Activated T-helper 17 cell treated with anti-CD3 and anti-CD28 coated beads, Interleukin-2, amount 50 U/mL, for 72 hours (primary cell): ENCODE measurements at places on chromosomes 5 and 9.

DNA sequence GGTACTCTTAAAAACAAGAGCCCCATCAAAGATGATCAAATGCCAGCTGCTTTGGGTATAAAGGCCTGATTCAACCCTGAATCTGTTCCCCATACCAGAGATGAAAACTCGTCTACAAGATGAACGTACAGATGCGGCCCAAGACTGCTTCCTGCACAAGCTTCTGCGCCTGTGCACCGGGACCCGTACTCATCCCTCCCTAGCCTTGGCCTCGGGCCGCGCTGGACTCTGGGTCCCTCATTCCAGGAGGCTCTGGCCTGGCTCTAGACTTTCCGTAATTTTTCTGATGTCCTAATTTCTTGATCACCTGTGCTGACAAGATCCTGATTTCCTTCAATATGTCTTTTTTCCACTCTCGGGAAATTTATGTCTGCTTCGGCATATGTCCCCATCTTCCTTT lies 612.3 kb downstream of the BNC2 start:
- ATAC-seq: no peak

DNA sequence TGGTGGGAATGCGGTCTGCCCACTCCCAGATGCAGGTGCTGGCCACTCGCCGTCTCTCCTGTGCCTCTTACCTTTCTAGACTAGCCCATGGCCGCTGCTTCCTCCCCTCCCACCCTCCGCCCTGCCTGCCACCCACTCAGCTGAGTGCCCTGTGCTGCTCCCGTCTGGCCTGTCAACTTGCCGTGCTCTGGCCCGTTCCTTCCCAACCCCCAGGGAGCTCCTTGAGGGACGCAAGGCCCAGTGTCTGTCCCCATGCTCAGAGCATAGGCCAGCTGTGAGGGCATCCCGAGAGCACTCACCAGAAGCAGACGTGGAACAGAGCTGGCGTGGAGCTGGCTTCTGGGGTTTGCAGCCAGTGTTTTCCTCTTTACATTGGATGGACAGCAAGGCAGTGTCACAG lies 20.2 kb downstream of the HNRNPH1 start:
- no peak for ATAC-seq

DNA sequence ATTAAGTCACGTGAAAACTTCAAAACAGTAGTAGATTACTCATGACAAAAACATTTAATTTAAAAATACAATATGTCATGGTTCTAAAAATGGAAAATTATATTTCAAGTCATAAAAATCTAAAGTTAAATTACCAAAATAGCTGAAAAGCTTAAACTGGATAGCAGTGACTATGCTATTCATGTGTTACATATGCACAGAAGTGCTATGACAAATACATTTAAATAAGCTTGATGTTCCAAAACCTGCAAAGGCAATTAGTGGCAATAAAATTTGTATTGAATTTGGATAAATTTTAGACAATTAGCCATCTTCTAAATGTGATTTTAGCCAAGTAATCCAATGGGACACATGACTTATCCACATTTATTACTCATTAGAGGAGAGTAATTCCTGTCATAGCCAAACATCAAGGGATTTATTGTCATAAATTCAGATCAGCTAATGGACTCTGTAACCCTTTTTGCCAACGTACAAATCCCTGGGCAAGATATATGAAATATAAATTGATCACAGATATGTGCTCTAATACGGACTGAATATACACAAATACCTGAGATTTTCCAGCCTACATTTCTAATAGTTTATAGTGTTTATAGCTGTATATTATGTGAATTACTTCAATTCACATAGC lies 419.4 kb downstream of the ISL1 start:
- ATAC-seq: no peak

- ATAC-seq: no peak
These were observed 6.9 kb upstream of the UBAC1 start for GRCh38 chr9:135968083-135968476.

DNA sequence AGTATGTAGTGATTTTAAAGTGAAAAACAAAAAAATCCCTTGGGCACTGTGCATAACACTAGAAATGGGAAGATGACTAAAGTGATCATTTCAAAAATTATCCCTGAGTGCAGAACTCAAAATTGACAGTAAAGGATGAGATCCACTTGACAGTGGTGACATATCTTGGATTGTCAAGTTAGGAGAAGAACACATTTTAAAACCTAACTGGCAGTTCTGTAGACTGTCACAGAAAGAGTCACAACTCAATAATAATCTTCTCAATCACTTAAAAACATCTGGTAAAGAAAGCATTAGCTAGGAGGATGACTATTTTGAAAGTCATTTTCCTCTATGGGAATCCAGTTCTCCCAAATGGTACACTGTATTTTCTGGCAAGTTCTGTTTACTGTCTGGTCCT lies 127.1 kb downstream of the PIP5K1B start:
- no peak for ATAC-seq

DNA sequence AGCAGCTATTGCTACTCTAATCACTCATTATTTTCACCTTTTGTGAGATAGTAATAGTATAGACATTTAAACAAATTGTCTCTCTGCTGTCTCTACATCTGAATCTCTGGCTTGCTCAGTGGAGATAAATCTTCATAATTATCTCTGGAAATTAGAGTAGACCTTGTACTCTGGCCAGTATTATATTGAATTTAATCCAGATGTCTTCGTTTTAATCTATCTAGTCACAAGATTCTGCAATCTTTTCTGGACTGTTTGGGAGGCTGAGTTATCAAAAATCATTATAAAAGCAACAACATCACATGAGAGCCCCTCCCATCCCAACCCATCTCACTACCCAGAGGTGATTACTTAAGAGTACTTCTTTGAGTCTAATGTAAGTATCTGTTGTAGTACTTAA lies 19.0 kb downstream of the ARHGAP26 start:
- no peak for ATAC-seq

DNA sequence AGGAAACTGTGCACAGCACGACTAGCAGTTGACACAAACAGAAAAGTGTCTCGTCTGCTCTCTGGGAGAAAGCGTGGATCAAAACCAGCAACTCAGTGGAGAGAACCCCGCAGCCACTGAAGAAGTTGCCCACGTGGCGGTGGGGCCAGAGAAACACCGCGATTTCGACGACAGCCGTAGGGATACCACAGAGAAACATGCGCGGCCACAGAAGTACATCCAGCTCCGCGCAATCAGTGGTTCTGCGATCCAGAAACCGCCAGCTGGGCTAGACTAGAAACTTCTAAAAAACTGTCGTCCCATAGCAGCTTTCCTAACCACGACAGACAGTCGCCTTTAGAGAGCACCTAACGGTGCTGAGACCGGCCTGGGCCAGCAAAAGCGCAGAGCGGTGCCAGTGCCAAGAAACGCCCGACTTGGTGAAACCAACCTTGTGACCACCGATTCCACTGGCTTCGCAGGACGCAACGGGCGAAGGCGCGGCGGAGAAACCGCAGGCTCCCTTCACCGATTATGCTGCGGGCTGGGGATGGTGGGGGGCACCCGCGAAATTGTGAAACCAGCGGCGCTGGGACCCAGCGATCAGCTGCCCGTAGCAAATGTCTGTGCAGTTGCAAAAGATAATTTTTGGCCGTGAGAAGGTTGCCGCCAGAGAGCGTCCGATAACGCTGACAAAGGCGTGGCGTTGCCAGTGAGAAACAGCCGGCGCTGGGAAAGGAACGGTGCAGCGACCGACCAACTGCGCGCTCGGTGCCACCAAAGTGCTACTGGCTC lies 2.7 kb upstream of the ANXA2R start:
- peak; percentile 25 for ATAC-seq

DNA sequence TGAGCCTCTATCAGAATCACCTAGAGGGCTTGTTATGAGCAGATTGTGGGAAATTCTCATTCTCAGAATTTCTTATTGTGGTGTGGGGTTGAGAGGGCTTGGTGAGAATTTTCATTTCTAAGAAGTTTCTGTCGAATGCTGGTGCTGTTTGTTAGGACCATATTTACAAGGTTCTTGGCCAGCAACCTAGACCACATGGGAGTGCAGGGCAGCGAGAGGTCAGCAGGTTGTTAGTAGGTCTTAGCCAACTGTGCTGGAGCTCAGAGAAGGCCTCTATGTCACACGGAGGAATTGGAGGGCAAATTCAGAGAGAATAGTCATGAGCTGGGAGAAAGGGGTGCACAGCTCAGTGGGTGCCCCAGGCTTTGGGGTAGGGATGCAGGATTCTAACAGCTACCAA lies 357.0 kb downstream of the LRRC70 start:
- no peak for ATAC-seq

GRCh38 chr5:28542987-28543386 lies 1504.6 kb upstream of the CDH9 start:
- no peak for ATAC-seq

DNA sequence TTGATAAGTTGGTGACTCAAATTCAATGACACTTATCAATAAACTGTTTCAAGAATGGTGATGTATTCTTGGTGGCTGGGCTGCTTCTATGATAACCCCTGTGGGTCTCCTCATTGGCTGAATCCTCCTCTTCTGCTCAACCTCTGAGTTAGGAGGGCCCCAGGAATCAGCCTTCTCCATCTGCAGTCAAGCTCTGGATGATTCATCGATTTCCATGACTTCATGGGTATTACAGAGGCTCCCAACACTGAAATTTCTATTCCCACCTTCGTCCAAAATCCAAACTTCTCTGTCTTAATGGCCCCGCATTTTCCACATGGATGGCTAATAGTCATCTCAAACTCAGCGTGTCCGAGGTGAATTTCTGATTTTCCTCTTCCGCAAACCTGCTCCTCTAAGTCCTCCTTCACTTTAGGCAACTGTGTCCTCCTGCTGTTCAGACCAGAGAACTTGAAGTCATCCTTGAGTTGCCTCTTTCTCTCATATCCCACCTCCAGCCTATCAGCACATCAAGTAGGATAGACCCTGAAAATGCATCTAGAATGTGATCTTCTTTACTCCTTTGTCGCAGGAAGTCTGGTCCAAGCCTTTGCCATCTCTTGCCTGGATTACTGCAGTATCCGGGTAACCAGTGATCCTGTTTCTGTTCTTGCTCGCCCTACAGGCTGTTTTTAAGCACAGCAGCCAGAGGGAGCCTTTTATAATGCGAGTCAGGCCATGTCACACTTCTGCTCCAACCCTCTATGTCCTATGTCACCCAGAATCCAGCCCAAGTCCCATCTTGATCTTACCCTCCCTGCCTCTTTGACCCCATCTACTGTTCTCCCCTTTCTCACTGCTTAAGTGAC lies 41.4 kb upstream of the IL7R start:
- ATAC-seq: peak; percentile 49

GRCh38 chr9:100856238-100856637 lies 172.3 kb upstream of the PLPPR1 start:
- ATAC-seq: no peak

- ATAC-seq: no peak
These were observed 67.4 kb downstream of the RASGRF2 start for GRCh38 chr5:81027481-81028058.

- no peak for ATAC-seq
These were observed 81.8 kb downstream of the ARSB start for GRCh38 chr5:78903353-78903752.

- ATAC-seq: peak; percentile 59
These were observed at the start of gene PRRX2 for GRCh38 chr9:129665389-129665775. Gene PRRX2, plus strand, starts transcription at chr9:129665647. Its CDS starts 221 bp downstream, at chr9:129665868.

DNA sequence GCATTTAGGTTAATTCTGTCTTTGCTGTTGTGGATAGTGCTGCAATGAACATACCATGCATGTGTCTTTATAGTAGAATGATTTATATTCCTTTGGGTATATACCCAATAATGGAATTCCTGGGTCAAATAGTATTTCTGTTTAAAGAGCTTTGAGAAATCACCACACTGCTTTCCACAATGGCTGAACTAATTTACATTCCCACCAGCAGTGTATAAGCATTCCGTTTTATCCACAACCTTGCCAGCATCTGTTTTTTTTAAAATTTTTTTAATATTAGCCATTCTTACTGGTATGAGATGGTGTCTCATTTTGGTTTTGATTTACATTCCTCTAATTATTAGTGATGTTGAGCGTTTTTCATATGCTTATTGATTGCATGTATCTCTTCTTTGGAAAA lies 15.5 kb upstream of the TARS1 start:
- ATAC-seq: no peak

GRCh38 chr5:40689438-40689837 lies 9.7 kb downstream of the PTGER4 start:
- ATAC-seq: peak; percentile 82

GRCh38 chr9:69499959-69500358 lies 172.2 kb downstream of the APBA1 start:
- ATAC-seq: no peak

DNA sequence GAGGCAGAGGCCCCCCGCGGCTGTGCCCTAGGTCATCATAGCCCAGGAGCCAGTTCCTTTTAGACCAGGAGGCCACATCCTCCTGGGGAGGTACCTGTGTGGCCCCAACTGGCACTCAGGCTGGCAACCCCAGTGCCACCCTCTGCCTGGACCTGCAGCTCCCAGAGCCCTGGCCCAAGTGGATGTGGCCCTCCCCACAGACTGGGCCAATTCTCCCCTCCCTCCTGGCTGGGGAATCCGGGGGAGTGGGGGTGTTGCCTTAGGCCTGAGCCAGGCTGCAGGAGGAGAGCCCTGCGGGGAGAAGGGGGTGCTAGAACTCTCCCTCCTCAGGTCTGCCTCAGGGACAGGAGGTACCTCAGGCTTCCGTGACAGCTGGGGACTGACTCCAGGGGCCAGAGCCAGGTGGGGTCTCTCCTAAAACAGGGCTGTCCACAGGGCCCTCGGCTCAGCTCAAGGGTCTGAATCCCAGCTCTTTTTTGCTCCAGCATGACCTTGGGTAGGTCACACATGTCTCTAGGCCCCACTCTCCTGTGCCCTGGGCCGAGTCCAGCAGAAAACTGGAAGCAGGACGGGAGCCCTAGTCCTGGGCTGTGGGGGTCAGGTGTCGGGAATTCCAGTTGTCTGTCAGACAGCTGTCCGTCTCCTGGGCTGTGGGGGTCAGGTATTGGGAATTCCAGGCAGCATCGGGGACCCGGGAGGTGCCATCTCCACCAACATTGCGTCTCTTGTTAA lies 9.6 kb downstream of the DNLZ start:
- ATAC-seq: no peak

DNA sequence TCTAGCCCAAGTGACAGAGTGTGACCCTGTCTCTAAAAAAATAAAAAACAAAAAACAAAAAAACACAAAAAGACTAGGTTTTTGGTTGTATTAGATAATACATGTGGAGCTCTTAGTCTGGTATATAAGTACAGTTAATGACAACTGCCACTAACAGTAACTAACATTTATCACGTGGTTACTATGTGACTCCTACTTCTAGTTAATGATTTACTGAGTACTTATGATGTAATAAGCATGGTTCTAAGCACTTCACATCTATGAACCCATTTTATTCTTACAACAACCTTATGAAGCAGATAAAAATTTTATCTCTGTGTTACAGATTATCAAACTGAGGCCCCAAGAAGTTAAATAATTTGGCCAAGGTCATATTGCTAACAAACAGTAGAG lies 6.1 kb upstream of the TMEFF1 start:
- no peak for ATAC-seq
